ENCODE measurements at places on chromosomes 12 and 14.

GRCh38 chr12:64735442-64735841, 23.8 kb downstream of the GNS start:
- no peak for DNase-seq

- DNase-seq, result no peak
Observed at GRCh38 chr14:59964251-59965007, 44.5 kb downstream of the LRRC9 start.

- DNase-seq, result no peak
Observed at GRCh38 chr12:23008623-23009022, 383.7 kb downstream of the ETNK1 start.

DNA sequence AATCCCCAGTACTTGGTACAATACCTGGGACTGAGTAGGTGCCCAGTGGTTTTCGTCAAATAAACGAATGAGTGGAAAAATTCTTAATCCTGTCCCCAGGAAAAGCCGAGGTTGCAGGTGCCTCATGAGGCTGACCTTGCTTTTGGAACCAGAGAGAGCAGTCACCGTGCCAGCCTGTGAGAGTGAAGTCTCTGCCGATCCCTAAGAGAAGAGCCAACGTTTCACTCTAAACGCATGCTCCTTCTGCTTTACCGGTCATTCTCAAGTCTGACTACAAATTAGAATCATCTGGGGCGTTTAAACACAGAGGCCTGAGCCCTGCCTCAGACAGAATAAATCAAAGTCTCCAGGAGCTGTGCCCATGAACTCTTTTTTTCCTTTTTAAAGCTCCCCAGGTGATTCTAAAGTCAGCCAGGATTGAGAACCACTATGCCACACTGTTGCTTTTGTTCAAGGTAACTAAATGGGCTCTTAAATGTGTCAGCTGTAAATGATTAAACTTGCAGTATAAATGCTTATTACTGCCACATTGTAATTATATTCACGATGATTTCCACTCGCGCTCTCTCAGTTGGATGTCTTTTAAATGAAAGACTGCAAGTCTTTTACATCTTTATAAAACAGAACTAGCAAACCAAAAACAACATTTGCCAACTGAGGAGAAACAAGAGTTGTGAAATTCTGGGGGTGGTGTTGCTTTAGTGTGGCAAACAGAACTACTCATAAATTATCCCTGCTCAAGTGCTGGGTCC, 26.9 kb downstream of the TCP11L2 start:
- DNase-seq, result no peak

DNA sequence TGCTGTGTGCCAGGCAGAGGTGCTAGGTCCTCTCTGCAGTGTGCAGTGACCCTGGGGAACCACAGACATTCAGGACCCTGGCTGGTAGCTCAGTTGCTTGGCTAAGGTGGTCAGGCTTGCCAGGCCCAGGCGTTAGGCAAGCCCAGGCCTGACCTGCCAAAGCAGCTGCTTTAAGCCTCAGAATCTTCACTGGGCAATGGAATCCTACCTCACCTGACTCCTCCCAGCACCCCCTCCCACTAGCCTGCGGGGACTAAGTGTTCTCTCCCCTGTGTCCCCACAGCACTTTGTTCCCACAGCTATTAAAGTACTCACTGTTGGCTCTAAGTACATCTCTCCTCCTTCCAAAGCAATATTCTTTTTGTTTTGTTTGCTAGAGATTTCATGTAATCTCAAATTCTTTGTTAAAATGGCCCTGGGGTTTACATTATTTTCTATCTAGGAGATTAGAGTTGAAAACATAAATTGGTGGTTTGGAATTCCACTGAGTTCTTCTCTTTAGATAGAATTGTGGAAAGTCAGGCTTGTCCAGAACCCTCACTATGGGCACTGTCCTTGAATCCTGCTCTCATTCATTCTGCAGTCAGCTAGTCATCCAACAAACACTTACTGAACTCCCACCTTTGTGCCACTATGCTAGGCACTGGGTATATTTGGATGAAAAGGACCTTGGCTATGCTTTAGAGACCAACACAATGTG, 44.4 kb downstream of the DGLUCY start:
- no peak for DNase-seq

GRCh38 chr14:105155681-105156413, 12.7 kb downstream of the JAG2 start:
- DNase-seq, result no peak

- DNase-seq, result no peak
Observed at GRCh38 chr14:54603362-54603761, 36.4 kb downstream of the SAMD4A start.

DNA sequence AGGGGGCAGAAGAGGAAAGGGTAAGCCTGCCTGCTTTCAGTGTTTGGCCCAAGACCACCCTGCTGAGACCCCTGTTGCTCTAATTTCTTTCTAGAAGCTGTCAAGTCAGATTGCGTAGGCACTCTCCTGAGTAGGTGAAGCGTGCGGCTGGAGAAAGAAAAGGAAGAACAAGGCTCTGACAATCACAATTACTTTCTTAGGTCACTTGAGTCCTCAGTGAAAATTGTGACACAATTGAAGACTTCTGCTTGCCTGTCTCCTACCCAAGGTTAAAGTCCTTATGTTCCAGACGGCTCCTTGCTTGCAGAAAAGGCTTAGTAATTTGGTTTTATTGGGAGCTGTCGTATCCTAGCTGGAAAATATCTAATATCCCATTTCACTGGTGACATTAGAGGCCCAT, 721 bp upstream of the CTSG start:
- DNase-seq, result no peak

- no peak for DNase-seq
Observed at GRCh38 chr12:82695531-82695930, 8.8 kb downstream of the TMTC2 start.

DNA sequence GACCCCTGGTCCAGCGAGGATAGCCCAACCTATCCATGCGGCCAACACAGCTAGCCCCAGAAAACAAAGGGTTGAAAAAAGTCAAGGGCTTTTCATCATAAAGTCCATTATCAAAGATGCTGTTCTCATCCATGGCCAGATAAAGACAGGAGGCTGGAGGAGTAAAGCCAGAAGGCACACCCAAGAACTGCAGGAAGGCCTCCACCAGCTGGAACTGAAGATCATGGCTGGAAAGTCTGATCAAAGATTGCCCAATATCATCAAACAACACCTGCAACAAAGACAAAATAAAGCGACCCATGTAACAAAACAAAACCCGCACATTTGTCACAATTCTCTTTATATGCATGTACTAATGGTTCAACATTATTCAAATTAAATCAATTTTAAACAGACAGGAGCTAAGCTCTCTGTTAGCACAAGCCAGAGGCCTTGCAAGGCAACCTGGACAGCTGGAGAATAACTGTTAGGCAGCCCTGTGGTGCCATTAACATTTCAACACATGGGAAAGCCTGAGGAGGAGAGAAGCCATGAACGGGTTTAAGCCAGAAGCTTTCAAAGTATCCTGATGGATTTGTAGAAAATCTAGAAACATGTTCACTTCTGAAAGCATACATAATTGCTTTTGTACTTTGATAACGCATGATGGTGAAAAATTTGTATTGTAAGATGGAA, 34.1 kb downstream of the PSMC1 start:
- DNase-seq, result no peak

DNA sequence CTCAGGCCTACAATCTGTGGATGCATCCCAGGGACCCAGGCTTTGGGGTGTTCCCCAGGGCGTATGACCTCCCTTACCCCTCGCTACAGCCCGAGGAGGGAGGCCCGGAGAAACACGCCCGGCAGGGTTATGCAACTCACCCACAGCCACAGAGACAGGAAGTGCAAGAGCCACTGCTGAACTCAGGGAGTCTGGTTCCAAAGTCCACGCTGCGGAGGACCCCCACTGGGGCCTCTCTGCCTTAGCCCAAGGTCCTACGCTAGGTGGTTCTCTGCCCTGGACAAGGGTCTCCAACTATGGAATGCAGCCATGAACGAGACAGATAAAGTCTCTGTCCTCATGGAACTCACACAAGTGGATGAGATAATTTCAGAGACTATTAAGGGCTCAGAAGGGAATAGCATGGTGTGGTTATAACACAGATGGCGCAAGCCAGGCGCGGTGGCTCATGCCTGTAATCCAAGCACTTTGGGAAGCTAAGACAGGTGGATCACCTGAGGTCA, 11.3 kb downstream of the SCARB1 start:
- no peak for DNase-seq

DNA sequence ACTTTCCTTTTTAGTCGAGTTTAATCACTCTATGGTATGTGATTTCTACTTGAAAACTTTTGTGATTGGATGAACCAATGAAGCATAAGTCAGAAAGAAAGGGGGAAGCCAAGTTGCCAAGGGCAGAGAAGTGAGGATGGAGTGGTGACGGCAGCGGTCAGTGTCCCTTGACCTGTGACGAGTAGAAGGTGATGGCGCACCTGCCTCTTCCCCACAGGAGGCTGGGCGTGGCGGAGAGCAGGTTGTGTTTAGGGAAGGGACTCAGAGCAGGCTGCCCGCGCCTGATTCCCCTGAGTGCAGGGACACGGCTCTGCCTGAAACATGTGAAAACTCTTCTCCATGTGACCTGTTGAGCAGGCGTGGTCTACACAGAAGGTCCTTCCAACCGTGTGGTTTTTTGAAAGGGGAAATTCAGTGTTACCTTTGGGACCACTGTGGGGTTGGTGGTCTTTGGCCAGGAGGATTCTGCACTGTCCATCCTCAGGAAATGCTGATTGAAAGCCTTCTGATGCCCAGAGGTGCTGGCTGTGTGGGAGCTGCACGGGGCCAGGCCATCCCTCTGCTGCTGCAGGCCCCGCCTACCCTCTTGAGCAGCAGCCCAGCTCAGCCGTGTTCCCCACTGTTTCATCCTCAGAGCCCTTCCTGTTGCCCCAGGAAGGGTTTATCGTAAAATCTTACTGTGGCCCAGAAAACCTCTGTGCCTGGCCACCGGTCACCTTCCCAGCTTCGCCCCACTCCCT, 23.5 kb upstream of the AMN start:
- DNase-seq, result no peak

- no peak for DNase-seq
Observed at GRCh38 chr12:53952335-53952694, 2.4 kb upstream of the HOXC12 start.

DNA sequence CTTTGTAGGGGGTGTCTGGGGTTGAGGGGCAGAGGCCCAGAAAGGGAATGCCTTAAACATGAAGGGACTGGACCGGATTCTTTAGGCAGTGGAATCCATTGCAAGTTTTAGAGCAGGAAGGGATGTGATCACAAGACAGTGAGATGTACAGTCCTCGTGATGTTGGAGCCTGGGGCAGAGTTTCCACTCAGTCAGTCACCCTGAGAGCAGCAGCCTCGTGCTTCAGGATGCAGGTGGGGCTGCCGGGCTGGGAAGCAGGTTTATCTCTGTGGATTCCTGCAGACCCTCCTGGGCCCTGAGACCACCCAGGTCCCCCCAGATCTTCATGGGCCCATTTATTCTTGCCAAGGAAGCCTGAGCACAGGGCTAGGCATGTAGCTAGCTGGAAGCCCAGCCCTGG, 38.5 kb downstream of the RIN3 start:
- DNase-seq, result no peak

- DNase-seq, result no peak
Observed at GRCh38 chr14:99521176-99522024, 40.2 kb downstream of the CCNK start.

DNA sequence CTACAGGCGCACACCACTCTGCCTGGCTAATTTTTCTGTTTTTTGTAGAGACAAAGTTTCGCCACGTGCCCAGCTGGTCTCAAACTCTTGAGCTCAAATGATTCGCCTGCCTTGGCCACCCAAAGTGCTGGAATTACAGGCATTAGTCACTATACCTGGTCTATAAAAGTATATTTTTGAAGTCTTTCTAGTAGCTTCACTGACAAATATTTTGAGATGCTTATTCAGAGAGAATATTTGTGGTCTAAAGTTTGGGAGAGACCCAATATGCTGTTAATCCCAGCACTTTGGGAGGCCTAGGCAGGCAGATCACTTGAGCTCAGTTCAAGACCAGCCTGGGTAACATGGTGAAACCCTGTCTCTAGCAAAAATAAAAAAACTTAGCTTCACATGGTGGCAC, 22.0 kb upstream of the PPP1R12A start:
- no peak for DNase-seq

- DNase-seq, result no peak
Observed at GRCh38 chr14:63897721-63898163, 44.9 kb downstream of the SYNE2 start.

GRCh38 chr12:8675591-8676036, 13.0 kb upstream of the MFAP5 start:
- no peak for DNase-seq

DNA sequence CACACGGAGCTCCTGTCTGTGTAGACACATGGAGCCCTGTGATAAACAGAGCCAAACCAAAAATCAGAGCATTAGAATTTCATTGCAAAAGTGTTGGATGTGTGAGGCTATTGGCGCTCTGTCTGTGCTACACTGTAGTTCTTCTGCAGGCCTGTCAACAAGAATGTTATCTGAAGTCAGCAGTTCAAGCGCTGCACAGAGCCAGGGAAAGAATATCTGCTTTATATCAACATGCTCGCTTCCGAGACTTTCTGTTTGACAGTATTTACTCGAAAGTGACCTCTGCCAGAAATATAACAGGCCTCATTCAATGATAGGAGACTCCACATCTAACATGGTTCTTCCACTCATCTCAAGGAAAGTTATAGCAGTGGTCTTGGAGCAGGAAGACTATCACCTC, 118.3 kb downstream of the CCER1 start:
- no peak for DNase-seq

DNA sequence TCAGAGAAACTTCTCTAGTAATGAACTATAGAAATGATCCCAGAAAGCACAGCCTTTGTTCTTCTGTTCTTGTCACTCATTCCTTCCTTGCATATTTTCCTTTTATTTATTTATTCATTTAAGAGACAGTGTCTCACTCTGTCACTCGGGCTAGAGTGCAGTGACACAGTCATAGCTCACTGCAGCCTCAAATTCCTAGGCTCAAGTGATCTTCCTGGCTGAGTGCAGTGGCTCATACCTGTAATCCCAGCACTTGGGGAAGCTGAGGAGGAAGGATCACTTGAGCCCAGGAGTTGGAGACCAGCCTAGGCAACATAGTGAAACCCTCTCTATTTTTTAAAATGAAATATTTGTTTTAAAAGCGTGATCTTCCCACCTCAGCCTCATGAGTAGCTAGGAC, 11.5 kb downstream of the TECPR2 start:
- DNase-seq, result no peak

DNA sequence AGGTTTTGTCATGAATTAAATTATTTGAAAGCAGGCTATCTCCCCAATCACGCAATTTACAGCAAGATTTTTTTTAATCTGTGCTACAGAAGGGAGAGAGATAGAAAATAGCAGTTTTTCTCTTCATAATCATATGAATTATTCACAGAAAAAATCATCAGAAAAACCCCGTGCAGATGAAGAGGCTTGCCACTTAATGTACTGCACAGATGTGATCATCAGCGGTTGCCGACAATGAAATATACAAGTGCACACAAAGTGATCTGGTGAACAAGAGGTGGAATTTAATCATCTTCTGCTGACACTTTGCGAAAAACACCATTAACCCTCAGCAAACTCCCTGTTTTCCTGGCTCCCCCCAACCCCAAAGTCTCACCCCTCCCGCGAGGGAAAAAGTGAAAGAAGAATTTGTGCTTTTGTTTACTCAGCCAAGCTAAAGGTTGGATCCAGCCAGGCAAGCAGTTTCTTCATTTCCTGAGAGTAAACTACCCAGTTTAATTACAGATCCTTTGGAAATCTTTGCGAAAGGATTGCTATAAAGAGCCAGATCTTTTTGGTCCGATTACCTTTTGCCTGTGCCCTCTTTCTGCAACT, 3.1 kb upstream of the LMO3 start:
- no peak for DNase-seq

Measured in activated T-cell treated with anti-CD3 and anti-CD28 coated beads, Interleukin-2, amount 50 U/mL, for 24 hours (primary cell).